Peyer's patch (tissue), 4 donors: ENCODE measurements at places on chromosomes 4 and X. TPM values are rescaled to one million over a fixed set of nuclear protein-coding genes. Genes with fewer than 3 reads are reported as not detected.

Gene GPRASP1
- total RNA-seq, result 3.5 TPM

Gene GAGE12H
- total RNA-seq, result not detected

Gene RAP1GDS1
- 35.5 TPM for total RNA-seq

Gene CT45A2
- not detected for total RNA-seq

Gene OTC
- total RNA-seq, result 70.6 TPM

DNA sequence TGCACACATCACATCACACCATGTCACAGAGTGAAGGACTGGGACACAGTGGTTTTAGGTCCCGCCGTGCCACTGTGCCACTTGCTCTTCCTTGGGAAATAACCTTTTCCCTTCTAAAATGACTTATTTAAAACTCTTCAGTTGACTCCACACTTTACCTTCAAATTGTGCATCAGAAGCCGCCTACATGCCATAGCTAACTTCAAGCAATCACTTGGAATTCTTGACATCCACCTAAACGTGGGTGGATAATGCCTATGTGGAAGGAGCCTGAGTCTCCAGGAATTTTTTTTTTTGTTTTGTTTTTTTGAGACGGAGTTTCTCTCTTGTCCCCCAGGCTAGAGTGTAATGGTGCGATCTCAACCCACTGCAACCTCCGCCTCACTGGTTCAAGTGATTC lies 777.4 kb upstream of the TENM3 start:
- DNase-seq, result no peak
- H3K27me3 ChIP-seq, result no peaks in the 10 kb centered on the region
- no peaks in the 10 kb centered on the region for H3K36me3 ChIP-seq
- H3K27ac ChIP-seq, result no peak overlapping the region
- H3K4me1 ChIP-seq, result no peaks in the 10 kb centered on the region

DNA sequence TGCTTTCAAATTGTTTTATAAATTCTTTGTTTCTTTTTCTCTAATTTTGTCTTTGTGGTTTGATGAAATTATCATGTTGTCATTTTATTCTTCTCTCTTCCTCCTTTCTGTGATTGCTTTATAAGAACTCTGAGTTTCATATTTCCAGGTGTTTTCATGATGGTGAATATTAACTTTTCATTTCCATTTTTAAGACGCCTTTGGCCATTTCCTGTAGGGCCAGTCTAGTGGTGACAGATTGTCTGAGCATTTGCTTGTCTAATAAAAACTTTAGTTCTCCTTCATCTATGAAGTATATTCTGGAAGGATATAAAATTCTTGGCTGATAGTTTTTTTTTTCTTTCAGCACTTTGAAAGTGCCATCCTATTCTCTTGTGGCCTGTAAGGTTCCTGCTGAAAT lies 128.1 kb downstream of the FAM13A start:
- no peak for DNase-seq
- H3K4me3 ChIP-seq, result no peak overlapping the region
- H3K36me3 ChIP-seq, result no peaks in the 10 kb centered on the region
- H3K27me3 ChIP-seq, result no peaks in the 10 kb centered on the region

DNA sequence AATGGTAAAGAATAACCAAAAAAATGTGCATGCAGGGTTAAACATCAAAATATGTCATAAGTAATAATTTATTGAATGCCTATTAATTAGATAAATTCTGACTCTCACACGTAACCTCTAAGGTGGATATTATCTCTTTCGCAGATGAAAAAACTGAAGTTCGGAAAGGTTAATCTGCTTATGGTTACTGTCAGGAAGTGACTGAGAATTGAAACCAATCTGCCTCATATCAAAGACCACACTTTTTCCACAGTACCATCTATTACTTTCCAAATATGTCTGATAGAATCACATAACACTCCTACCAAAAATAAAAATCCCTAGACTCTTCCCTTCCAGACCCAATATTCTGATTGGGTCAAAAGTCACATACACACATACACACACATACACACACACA lies 6.2 kb downstream of the CHIC2 start:
- H3K27me3 ChIP-seq, result no peaks in the 10 kb centered on the region
- no peak overlapping the region for H3K27ac ChIP-seq
- H3K4me3 ChIP-seq, result no peak overlapping the region
- peaks cover 53% of the 10 kb centered on the region for H3K4me1 ChIP-seq
- DNase-seq, result no peak

- H3K4me1 ChIP-seq, result peaks cover 10% of the 10 kb centered on the region
- DNase-seq, result no peak
- no peaks in the 10 kb centered on the region for H3K27me3 ChIP-seq
- H3K4me3 ChIP-seq, result peak overlapping the region; percentile 68
- no peaks in the 10 kb centered on the region for H3K36me3 ChIP-seq
Measured at GRCh38 chr4:83110970-83111750, 3.4 kb downstream of the PLAC8 start.

DNA sequence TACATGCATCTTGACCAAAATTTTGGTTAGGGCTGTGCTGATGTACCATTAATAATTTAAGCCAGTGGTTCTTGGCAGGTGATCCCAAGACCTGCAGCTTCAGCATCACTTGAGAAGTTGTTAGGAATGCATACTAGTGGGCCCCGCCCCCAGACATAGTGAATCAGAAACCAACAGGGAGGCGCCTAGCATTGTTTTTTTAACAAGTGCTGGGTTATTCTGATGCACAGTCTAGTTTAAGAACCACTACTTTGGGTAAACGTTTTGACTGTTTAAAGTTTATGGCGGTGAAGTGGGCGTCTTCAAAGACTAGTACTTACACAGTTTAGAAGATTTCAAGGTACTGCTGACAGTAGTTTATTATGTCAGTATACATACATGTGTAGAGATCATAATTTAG lies 23.6 kb downstream of the FAM199X start:
- H3K4me1 ChIP-seq, result no peaks in the 10 kb centered on the region
- no peaks in the 10 kb centered on the region for H3K27me3 ChIP-seq
- H3K4me3 ChIP-seq, result no peak overlapping the region
- no peak overlapping the region for H3K27ac ChIP-seq
- peaks cover 48% of the 10 kb centered on the region for H3K36me3 ChIP-seq

- no peak for DNase-seq
- no peak overlapping the region for H3K4me3 ChIP-seq
Measured at GRCh38 chr4:108458681-108459080, 161.7 kb upstream of the RPL34 start.

DNA sequence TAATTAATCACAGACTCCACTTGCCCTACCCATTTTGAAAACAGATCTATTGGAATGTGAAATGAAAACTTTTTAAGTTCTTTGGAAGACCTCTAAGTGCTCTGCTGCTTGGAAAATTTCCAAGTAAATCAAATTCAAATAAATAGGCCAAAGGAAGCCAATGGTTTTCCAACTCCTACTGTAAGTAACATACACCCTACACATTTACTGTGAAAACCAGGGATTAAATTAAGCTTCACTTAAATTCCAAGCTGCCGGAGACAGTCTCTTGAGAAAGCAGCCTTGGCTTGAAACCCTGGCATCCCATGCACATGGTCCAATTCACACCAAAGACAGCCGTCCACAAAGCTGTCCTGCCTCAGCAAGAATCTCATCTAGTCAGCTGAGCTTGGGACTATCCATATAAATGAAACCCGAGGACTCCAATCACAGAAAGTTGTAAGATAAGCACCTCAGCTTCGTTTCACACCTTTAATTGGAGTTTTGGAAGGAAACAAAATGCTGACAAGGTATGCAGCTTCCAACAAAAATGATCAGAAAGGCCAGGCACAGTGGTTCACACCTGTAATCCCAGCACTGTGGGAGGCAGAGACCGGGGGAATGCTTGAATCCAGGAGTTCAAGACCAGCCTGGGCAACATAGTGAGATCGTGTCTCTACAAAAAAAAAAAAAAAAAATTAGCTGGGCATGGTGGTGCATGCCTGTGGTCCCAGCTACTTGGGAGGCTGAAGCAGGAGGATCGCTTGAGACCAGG lies 88.6 kb downstream of the APBB2 start:
- H3K4me3 ChIP-seq, result no peak overlapping the region
- no peaks in the 10 kb centered on the region for H3K36me3 ChIP-seq
- no peak overlapping the region for H3K27ac ChIP-seq
- no peak for DNase-seq

DNA sequence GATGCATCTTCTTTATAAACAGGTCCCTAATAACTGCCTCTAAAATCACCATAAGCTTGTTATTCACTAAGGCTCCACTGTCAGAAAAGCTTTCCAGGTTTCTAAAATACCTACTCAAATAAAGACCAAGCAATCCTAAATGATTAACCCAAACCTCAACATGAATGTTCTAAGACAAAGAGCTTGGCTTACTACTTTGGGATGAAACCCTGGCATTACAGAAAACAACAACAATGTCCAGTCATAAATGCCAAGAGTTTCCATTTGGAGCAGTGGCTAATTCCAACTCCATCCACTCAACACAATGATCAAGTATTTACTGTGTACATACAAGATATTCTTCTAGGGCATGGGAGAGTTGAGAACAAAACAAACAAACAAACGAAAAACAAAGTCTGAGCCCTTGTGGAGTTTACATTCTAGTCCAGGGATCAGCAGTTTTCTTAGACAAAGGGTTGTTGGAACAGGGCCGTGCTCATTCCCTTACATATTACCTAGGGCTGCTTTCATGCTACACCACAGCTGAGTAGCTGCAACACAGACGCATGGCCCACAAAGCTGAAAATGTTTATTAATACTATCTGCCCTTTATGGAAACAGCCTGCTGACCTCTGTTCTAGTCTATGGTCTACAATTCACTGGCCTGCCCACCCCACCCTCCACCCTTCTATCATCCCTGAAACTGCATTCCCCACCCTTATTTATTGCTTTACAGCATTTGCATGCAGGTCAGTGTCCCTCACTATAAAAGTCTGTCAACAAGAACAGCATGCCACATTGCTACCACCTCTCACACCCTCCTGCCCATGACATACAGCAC lies 23.7 kb downstream of the ABCG2 start:
- DNase-seq, result peak; percentile 74
- no peaks in the 10 kb centered on the region for H3K27me3 ChIP-seq
- peak overlapping the region; percentile 3 for H3K4me3 ChIP-seq
- no peaks in the 10 kb centered on the region for H3K4me1 ChIP-seq
- H3K36me3 ChIP-seq, result peaks cover 5% of the 10 kb centered on the region

DNA sequence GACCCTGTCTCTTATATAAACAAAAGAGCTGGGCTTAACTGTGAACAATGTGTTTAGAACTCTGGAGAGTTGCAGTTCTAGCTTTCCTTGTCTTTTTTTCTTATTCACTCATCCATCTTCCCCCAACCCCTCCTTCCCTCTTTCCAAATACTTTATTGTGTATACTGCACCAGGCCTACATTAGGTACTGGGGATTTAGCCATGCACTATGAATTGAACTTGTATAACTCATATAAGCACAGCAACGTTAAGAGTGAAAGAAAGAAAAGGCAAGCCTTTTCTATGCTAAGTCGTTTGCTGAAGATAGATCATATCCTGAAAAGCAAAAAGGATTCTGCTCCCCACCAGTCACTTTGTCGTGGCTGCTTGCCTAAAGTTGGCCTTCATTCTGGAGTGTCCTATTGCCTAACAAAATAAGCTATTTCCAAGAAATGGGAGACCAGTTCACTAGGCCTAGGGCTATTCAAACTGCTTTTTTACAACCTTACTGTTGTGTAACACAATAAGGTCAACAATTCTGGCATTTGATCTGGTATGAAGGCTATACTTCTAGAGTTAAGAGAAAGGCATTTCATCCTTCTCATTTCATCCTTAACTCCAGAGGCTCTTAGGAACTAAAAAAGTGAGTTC lies 32.2 kb downstream of the CCNI start:
- no peaks in the 10 kb centered on the region for H3K27me3 ChIP-seq
- H3K27ac ChIP-seq, result no peak overlapping the region
- H3K4me3 ChIP-seq, result no peak overlapping the region
- no peak for DNase-seq
- H3K4me1 ChIP-seq, result no peaks in the 10 kb centered on the region

- H3K36me3 ChIP-seq, result no peaks in the 10 kb centered on the region
- no peaks in the 10 kb centered on the region for H3K4me1 ChIP-seq
- H3K27ac ChIP-seq, result peak overlapping the region; percentile 97
Measured at GRCh38 chrX:47145395-47146120, 537 bp downstream of the RBM10 start.

DNA sequence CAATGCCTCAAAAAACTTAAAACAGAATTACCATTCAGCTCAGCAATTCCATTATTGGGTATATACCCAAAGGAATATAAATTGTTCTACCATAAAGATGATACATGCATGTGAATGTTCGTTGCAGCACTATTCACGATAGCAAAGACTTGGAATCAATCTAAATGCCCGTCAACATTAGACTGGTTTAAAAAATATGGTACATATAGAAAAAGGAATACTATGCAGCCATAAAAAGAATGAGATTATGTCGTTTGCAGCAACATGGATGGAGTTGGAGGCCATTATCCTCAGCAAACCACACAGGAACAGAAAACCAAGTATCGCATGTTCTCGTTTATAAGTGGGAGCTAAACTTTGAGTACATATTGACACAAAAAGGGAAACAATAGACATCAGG lies 10.9 kb upstream of the SYNPO2 start:
- H3K27ac ChIP-seq, result no peak overlapping the region
- DNase-seq, result no peak
- no peaks in the 10 kb centered on the region for H3K4me1 ChIP-seq
- H3K27me3 ChIP-seq, result no peaks in the 10 kb centered on the region
- no peak overlapping the region for H3K4me3 ChIP-seq
- H3K36me3 ChIP-seq, result no peaks in the 10 kb centered on the region

DNA sequence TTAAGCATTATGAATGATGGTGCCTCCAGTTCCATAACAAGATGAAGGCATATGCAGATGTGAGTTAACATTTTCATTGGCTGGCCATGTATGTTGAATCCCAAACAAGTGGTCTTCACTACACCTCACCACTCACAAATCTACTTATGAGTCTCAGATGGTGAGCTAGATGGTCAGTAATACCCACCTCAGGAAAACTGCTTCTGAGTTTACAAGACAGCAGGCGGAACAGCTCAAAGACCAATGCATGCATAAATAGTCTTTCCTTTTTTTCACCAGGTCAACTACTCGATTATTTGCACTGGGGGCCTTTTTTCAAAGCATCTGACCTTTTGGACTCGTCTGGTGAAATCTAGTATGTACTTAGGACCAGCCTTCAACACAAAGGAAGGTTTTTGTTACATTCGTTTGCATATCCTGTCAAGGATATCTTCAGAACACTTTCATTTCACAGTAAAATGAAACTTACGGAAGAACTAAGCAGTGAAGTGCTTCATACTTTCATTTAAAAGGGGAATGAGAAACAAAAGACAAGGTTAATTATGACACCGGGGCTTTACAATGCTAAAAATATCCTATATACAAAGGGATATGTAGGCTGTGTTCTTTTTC lies 23.1 kb upstream of the TLR7 start:
- no peaks in the 10 kb centered on the region for H3K4me1 ChIP-seq
- no peak overlapping the region for H3K4me3 ChIP-seq
- no peak for DNase-seq
- H3K27ac ChIP-seq, result peak overlapping the region; percentile 7
- no peaks in the 10 kb centered on the region for H3K36me3 ChIP-seq

DNA sequence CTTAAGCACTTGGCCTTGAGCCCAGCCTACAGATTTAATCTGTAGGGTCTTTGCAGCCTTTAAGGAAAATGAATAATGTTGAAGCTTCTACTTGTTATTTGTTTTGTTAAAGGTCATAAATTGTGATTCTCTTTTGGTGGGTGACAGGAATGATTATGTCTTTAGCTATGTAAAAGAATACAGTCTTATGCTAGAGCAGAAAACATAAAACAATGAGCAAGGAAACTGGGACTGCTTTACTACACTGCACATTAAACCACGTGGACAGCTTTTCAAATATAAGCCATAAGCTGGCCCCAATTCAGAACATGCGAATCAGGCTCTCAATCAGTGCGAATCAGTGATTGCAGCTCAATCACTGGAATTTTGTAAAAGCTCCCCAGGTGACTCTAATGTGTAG lies 40.9 kb upstream of the TBC1D19 start:
- H3K27me3 ChIP-seq, result no peaks in the 10 kb centered on the region
- H3K4me3 ChIP-seq, result no peak overlapping the region
- DNase-seq, result no peak
- no peaks in the 10 kb centered on the region for H3K36me3 ChIP-seq
- no peaks in the 10 kb centered on the region for H3K4me1 ChIP-seq
